ENCODE measurements at places on chromosomes 13 and 19.

DNA sequence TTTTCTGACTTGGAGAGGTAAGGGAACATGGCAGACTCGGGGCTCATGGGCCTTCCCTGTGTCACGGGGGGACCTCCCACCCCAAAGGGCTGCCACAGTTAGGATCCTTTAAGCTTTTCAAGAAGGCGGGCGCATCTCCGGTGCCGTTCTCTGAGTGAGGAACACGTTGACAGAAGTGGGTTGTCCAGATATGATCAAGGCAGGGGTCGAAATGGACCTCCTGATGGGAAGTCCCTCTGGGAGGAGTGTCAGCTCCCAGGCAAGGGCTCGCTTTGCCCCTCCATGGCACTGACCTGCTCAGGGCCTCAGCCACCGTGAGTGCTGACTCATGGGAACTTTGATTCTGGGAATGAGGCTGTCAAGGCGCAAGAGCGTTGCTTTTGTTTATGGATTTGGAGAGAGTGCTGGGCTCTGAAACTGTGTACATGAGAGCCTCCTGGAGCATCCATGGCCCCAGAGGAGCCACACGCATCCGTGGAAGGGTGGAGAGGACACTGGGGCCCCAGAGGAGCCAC lies 6.5 kb upstream of the TEX29 start:
- DNase-seq = no peak

- no peak for DNase-seq
Measured at GRCh38 chr19:30546332-30546731, 174.1 kb downstream of the ZNF536 start.

DNA sequence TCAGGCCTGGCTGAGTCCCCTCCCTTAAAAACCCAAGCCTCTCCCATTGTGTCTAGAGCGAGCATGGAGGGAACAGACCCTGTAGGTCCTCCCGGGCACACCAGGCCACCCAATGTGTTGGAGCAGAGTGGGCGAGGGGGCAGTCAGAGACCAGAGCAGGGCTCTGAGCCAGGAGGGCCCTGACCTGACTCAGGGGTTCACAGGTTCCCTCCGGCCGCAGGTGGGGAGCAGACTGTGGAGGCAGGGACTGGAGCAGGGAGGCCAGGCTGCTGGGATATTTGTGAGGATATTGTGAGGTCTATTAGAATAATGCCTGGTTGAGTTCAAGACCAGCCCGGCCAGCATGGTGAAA lies 1.6 kb upstream of the TYROBP start:
- DNase-seq = no peak

DNA sequence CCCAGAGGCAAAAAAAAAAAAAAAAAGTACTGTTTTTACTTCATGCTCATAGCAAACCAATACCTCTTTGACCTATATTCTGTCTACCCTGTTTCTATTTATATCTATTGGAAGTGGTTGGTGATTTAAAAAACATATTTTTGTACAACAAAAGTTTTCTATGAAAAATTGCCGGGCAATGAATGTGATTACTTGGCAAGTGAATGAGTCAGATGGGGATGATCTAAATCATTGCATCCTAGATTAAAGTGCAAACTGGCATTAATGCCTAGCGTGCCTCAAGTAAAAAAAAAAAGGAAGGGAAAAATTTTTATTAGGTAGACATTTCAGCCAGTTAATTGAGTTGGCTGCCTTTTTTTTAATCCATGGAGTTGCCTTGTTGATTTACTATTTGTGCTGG lies 500.6 kb downstream of the KCTD12 start:
- no peak for DNase-seq

DNA sequence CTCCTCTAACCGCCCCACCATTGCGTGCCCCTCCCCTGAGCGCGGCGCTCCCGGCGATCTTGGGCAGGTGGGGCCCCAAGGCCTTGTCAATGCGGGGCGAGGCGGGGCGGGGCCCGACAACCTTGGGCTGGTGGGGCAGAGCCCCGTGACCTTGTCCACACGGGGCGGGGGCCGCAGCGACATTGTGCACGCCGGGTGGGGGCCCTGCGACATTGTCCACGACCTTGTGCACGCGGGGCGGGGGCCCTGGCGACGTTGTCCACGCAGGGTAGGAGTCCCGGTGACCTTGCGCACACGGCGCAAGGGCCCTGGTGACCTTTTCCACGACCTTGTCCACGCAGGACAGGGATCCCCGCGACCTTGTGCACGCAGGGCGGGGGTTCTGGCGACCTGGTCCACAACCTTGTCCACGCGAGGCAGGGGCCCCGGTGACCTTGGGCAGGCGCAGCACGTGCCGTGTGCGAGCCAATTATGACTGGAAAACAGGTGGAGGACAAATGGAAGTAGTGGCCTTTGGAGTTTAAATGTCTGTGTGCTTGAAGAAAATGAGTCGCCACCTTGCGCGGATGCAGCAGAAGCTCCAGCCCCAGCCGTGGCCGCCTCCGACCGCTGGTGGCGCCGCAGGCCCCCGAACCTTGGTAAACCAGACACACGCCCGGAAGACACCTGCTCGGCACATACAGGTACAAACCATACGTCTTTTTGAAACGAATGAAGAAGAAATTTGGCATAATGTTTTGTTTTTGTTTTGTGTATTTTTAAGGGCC lies 62.6 kb downstream of the LATS2 start:
- DNase-seq = no peak

GRCh38 chr13:55887561-55887960 lies 1253.2 kb upstream of the PRR20A start:
- no peak for DNase-seq

- DNase-seq = no peak
Measured at GRCh38 chr13:28322256-28322905, 172.5 kb downstream of the FLT1 start.

GRCh38 chr13:95557013-95557412 lies 4.5 kb downstream of the CLDN10 start:
- DNase-seq = no peak

DNA sequence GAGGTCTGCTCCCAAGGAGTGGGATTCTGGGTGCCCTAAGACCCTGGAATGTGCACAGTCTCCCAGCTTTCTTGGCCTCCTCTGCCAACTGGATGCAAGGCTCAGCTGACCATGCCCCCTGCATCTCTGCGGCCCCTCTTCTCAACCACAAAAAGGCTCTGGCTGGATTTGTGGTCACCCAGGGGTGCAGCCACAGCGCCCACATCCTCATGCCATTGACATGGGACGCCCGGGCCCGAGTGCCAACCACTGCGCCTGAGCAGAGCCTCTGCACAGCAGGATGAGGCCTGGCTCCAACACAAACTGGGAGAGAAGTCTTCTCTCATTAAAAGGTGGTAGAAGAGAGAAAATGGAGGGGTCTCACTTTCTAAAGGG lies 103.5 kb downstream of the FOXO1 start:
- DNase-seq = no peak

GRCh38 chr13:111034811-111035210 lies 80.3 kb upstream of the ARHGEF7 start:
- no peak for DNase-seq

GRCh38 chr19:41296433-41296871 lies 13.5 kb upstream of the CCDC97 start:
- DNase-seq = no peak

DNA sequence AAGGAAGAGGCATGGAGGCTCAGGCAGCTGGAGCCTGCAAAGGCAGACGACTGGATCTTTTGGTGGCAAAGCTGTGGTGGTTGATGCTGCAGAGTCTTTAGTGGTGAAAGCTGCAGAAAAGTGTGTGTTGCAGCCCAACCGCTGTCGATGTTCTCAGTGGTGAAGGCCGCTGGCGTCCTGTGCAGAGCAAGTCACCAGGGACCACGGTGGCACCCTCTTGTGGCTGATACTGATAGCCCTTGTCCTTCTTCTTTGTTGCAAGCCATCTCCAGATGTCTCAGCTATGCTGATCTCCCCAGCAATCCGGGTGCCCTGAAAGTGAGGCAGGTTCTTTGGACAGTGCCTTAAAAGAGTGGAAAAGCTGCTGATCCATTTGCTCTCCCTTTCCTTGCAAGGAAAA lies 610.9 kb upstream of the PCDH9 start:
- DNase-seq = no peak

Data from occipital lobe (tissue), 3 donors.